ENCODE measurements at places on chromosomes 2 and 18.

DNA sequence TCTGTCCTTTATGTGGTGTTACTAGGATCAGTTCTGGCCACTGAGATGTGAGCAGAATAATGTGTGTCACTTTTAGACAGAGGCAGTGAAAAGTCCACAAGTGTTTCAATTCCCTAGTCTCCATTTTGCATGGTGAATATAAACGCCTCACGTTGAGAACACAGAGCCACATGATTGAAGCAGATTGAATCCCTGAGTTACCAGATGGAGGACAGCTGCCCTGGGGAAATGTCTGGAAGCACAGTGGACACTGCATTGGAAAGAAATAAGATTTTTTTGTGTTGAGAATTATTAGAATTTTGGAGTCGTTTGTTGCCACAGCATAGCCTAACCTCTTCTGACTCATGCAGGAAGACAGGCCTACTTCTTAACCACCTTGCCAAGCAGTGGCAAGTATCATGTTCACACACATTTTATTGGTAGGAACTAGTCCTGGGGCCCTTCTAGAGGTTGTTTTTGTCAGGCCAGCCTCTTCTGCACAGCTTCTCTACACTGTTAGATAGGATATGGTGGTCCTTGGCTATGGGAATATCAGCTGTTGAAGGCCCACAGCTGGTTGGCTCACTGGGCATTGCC lies 188.6 kb downstream of the TMEM182 start:
- DNase-seq: no peak

DNA sequence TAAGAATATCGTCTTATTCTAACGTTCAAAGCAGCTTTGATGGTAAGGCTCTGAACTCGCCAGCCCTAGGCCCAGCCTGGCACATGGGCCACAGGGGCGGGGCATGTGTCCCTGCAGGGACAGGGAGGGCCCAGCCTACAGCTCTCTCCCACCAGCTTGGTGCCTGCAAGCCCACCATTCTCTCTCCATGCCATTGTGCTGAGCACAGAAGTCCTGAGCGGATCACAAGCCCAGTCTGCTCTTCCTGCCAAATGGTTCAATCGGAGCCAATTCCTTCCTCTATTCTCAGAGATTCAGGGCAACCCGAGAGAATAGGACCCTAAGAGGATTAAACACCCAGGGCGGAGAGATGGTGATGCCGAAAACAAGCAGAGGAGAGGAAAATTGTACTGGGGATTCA lies 50.3 kb upstream of the APCDD1 start:
- DNase-seq: no peak

DNA sequence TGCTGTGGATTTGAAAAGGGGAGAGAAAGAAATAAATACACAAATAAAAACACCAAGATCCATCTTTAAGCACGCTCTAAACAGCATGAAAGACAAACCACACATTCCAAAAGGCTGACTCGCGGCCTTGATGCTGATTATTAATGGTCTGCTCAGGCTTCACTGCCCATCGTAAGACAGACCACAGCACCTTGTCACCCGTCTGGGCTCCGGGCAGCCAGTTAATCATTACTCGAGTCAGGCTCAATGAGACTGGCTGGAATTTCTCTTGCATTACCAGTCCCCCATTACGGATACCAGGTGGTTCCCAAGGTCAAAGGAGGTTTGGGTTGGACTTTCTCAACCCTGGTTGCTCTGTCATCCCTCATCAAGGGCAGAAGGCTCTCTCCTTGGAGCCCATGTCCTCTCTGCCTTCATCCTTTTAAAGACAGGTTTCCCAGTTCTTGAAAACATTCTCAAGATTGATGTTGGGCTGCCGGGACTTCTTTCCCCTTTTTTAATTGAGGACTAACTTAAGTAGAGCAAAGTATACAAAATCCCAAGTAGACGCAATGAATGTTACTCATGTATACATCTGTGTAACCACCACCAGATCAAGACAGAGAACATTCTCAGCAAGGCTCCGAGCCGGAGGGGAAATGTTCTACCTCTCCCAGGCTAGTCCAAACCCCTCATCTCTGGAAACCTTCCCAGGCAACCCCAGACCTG lies 8.1 kb downstream of the SMAD7 start:
- DNase-seq: peak; percentile 87

DNA sequence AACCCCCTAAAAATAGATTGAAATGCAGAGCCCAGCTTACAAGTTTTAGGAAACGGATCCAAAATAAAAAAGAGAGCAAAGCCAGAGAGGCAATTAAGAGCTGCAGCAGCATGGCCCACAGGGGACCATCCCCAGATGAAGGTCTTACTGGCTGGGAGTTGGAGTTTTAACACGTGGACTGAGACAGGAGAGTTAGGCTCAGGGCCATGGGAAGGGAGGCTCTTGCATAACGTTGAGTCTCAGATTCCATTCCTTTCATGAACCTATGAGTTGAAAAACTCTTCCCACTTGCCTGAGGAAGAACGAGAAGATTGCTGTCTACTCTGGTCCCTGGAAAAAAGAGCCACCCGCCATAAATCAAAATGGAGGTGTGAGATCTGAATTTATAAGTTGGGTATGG lies 101.8 kb upstream of the NDUFV2 start:
- no peak for DNase-seq

- no peak for DNase-seq
Measured at GRCh38 chr2:241561832-241562231, 3.3 kb downstream of the BOK start.

GRCh38 chr2:130864830-130865800 lies 28.4 kb downstream of the ARHGEF4 start:
- DNase-seq: peak; percentile 24

Data from AG04449 (cell line).